ENCODE measurements at places on chromosomes 7 and 10.

DNA sequence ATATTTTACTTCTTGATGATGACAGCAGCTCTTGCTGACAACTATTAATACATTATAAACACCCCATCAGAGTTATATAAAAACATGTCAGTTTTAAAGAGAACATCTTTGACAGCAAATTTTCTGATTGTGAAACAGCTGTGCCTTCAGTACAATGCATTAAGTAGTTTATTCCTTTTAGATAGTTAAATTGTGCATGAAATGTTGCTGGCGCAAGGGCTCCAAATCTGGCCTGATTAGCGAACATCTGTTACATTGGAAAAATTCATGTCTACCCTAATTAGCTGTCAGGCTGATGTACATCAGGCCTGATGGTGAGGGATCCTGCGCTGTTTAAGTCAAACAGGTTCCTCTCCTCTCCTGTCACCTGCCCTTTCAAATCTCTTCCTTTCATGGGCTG is 171.9 kb upstream of the SP8 start:
- DNase-seq = no peak

GRCh38 chr7:134845461-134845860 is 66.0 kb downstream of the CALD1 start:
- no peak for DNase-seq

DNA sequence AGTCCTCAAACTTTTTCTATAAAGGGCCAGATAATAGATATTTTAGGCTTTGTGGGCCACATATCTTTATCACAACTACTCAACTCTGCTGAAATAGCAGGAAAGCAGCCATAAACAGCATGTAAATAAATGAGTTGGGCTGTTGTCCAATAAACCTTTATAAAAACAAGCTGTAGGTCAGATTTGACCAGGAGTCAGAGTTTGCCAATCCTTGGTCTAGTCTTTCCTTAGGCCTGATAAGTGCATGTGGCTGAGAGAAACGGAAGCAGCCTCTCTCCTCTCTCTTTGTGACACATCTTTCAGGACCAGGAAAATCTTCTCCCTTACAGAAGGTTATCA is 724.5 kb downstream of the GRID1 start:
- DNase-seq = no peak

DNA sequence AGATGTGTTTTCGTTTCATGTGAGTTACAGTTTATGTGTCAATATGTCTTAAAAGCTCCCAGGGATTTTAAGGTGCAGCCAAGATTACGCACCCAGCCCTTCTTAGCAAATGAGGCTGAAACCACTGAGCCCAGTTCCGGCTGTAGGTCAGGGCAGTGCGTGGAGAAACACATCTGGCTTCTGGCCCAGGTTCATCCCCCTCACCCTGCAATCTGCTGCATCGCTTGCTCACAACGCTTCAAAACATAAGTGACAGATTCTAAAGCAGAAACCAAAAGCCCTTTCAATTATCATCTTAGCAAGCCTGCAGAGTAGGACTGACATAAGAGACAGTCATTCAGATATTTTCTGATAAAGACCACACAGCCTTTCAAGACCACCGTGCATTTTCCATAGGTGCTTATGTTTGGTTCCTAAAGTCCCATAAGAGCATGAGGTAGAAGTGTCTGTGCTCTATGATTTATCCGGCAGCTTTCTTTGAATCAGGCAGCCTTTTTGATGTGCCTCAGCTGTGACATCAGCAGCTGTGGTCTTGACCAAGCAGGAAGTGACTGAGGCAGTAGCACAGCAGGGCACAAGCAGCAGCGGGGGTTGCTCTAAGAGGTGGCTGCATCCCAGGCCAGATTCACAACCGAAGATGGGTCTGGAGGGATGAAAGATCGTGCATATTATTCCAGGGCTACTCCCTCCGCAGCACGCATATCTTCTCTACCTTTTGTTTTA is 72.1 kb upstream of the LYZL2 start:
- DNase-seq = no peak

- no peak for DNase-seq
These were observed 570 bp downstream of the BMS1 start for GRCh38 chr10:42783181-42783549.

GRCh38 chr7:115116773-115117715 is 195.2 kb downstream of the MDFIC start:
- DNase-seq = no peak

DNA sequence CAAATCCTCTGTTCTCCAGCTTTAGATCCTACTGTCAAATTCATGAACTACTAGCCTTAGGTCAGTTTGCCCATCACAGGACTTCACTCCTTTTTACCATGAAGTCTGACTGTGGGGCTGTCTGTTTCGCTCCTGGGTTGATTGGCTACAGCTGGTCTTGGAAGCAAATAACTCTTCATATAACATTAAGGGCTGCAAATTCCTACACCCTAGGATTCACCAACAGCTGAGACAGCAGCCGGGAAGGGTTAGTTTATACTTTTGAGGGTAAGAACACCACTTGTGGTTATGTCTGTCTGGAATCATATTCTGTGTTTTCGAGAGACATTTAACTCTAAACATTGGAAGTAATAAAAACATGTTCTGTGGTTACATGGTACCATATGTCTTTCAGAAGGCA is 55.9 kb upstream of the KIAA1217 start:
- no peak for DNase-seq

GRCh38 chr10:128178302-128178958 is 52.2 kb upstream of the MKI67 start:
- DNase-seq = no peak

GRCh38 chr7:107009846-107010203 is 34.7 kb upstream of the PRKAR2B start:
- no peak for DNase-seq

All from umbilical cord (tissue), 2 donors.